ENCODE measurements at places on chromosomes 1 and 21.

DNA sequence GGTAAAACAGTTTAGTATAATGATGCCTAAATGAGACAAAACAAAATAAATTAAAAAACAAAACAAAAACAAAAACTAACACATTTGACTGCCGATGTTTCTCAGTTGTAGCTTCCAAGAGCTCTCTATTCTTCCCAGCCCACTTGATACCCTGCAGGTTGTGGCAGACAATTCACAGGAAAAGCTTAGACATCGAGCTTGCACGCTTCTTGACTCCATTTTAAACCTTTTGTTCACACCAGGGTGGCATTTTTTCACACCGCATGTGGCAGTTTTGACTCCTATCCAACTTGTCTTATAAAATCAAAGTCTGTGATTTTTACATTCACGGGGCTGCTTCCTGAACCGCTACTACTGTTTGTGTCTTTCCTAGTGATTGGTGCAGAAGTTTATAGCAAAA lies 575.9 kb downstream of the USP25 start:
- no peak for DNase-seq

GRCh38 chr21:43919871-43920801 lies 55.1 kb downstream of the AGPAT3 start:
- no peak for DNase-seq

- DNase-seq = no peak
Measured at GRCh38 chr21:44885615-44886014, 12.1 kb upstream of the PTTG1IP start.

GRCh38 chr1:51274676-51275075 lies 38.6 kb downstream of the RNF11 start:
- no peak for DNase-seq

DNA sequence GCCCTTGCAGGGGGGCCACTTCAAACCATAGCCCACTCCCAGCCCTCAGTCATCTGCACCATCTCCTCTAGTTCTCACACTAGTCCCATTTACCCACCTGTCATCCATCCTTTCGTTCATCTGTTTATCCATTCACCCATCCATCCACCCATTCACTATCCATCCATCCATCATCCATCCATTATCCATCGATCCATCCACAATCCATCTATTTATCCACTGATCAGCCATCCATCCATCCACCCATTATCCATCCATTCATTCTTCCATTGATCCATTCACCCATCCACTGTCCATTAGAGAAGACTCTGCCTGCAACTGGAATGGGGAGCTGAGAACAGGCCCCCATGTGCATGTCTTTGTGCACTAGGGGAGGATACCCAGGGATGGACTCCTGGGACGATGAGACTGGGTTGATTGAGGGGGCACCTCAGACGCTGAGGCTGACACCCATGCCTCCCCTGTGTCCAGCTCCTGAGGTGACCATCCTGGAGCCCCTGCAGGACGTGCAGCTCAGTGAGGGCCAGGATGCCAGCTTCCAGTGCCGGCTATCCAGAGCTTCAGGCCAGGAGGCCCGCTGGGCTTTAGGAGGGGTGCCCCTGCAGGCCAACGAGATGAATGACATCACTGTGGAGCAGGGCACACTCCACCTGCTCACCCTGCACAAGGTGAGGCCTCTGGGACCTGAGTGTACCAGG lies 97.9 kb downstream of the TRIM11 start:
- no peak for DNase-seq

DNA sequence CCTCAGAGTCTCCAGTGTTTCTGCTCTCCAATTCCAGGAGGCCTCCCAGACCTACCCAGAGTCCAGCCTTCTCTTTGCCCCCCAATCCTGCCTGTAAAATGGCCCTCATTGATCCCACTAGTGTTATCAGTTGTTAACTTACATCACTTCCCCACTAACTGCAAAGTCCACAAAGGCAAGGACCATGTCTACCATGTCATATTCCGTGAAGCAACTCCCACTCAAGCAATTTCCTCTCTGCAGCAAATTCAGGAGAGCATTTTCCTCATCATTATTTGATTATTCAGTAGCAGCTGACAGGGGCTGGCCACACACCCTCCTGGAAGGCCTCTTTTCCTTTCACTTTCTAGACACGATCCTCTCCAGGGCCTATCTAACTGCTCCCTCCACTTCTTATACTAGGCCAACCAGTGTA lies 153.5 kb downstream of the RERE start:
- DNase-seq = no peak

DNA sequence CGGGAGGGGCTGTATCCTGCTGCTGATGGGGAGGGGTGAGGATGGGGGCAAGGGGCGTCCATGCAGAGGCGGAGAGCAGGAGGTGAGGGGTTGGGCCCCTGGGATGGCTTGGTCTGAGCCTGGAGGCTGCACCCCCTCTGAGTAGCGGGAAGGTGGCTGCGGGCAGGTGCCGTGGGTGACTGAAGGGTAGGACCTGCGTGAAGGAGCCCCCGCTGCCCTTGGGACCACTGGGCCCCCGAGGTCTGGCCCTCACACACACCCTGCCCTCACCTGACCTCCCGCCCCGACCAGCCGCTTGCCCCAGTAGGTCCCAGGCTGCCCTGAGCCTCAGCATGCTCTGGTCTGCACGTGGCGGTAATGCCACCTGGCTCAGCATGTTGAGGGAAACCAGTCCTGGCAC lies 12.8 kb upstream of the SKI start:
- no peak for DNase-seq

DNA sequence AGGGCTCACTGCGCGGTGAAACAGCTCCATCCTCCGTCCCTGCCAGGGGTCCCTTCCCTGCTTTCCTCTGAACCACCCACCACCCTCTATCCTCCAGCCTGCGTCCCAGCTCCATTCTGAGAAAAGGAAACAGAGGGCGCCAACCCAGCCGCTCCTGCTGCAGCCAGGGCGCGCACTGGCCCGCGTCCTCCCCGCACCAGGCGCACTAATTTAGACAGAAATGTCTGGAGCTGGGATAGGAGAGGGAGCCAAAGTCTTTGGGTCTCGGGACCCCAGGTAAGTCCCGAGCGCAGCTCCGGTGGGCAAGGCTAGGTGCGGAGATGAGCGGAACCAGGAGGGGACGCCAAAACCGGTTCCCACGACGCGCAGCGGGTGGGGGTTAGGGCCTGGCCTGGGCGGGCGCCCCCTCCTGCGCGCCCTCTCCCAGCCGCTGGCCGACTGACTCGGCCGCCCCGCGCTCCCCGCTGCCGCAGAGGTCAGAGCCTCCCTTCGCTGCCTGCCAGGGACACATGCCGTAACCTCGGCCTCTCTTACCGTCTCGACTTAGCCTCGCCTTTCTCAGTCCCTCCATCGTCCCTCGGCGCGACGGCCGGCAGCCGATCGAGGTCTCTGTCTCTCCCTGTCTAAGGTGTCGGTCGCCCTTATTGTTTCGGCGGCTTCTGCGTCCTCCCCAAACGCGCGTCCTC lies 2.0 kb downstream of the CAMK2N1 start:
- no peak for DNase-seq

- DNase-seq = no peak
Measured at GRCh38 chr1:168379104-168379860, 98.6 kb downstream of the TBX19 start.

- peak; percentile 10 for DNase-seq
Measured at GRCh38 chr1:180343921-180344769, 114.1 kb downstream of the LHX4 start.

GRCh38 chr1:31216016-31216415 lies 23.7 kb downstream of the NKAIN1 start:
- DNase-seq = peak; percentile 38

DNA sequence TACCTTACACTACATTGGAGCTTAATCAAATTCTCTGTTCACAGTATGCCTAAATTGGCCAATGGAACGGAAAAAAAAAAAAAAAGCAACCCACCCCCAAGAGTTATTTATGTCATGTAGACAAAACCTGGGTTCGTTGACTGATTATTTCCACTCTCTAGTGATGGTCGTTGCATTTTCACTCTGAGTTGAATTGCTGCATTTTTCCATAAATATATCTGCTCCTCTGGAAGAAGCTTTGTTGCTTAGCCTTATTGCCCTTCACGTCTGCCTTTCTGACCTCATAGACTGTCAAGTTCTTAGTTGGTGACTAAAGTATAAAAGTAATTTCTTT lies 90.2 kb upstream of the RUNX1 start:
- peak; percentile 42 for DNase-seq

GRCh38 chr1:92194511-92194910 lies 23.2 kb upstream of the C1orf146 start:
- DNase-seq = no peak

GRCh38 chr1:207050480-207051190 lies 373 bp downstream of the YOD1 start:
- DNase-seq = peak; percentile 90

DNA sequence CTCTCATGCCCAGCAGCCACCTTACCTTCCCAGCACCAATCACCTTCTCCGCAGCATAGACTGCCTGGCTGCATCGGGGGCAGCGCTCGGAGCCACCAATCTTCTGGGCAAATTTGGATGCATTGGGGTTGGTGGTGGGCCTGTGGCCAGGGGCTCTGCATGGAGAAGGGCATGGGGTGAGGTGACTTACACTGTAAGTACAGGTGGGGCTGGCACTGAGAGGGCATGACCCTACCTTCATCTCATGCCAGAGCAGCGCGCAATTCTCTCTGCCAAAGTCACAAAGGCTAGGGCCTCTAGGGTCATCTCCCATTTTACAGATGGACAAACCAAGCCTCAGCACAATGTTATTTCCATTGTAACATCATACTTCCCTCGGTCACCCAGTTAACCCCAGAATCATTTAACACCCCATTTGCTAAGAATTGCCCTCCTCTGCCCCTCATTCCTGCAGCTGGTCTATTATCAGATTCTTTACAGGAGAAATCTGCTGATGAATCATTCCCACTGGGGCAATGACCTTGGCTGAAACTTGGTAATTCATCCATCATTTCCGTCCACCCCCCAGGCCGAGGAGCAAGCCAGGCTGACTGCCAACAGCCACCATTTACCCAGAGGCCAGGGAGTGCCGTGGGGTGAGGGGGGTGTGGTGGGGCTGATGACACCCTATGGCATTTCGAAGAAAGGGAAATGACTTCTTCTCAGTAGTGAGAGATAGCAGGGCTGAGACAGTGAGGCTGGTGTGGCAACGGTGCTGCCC lies 17.9 kb downstream of the CSRP1 start:
- no peak for DNase-seq

DNA sequence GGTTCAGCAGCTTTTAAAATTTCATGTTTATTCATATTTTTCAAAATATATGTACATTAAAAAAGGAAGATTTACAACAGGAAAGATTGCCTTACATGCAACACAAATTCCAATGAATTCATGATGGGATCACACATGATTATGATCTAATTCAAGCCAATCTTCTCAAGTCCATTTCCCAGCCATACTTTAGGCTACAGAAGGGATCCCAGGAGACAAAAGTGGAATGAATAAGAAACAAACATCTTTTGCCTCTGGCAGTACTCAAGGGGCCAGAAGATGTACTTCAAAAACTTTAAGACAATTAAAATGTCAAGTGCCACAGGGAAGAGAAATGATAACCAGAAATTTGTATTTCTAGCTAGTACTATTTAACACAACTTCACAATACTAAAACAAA lies 10.2 kb upstream of the SH2D5 start:
- DNase-seq = no peak

DNA sequence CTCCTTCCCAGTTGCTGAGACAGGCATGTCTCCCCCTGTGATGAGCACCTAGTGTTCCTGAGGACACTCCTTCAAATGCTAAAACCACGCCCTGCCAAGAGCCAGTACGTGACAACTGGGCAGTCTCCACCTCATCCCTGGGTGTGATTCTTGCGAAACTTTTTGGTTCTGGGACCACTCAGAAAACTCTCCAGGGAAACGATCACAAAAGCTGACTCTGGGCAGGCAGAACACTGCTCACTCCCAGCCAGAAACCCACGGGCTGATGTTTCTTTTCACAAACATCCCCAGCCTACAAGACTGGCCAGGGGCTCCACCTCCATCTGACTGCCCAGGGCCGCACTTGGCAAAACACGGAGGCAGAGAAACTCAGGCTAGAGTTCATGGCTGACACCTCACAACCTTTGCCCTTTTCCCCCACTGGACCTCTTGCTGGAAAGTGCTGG lies 24.4 kb downstream of the DHRS3 start:
- no peak for DNase-seq

DNA sequence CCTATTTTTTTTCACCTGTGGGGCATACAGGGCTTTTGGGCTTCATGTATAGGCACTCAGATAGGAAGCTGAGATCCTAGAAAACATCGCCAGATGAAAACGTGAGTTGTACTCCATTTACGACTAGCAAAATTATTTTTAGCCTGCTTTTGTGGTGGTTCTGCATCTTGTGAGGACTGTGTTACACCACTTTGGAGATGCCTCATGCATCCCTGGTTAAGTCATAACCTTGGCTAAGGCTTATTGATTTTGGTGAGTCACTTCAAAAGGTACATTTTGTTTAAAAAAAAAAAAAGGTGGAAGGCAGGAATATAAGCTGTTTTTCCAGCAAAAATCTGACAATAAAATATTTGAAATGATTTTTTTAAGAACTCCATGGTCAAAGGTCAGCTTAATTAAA lies 101.8 kb upstream of the OLFM3 start:
- DNase-seq = no peak

DNA sequence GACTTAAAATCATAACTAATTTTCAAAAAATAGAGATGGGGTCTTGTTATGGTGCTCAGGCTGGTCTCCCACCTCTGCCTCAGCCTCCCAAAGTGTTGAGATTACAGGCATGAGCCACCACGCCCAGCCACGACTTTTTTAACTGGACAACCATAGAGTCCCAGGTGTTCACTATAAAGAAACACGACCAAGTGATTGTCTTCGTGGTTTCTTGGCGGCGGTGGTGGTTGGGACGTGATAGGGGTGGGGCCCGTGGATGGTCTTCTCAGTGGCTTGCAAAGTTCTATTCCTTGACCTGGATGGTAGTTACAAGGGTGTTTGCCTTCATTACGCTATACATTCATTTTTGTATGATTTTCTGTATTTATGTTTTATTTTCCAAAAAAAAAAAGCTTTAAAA lies 34.6 kb upstream of the COX20 start:
- no peak for DNase-seq

DNA sequence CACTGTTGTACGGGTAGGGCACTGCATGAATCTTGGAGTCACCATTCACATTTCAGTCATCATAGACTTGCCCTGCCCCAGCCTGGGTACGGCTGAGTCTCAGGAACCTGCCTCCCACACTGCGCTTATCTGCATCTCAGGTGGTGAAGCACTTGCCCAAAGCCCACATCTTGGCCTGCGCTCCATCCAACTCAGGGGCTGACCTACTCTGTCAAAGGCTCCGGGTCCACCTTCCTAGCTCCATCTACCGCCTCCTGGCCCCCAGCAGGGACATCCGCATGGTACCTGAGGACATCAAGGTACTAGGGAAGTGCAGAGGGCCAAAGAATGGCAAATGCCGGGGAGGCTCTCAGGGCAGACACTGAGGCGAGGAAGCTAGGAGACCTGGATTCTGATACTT lies 11.7 kb downstream of the RHOC start:
- no peak for DNase-seq

All from SW480 (cell line).